ENCODE measurements at places on chromosomes 2 and 18. TPM values are rescaled to one million over a fixed set of nuclear protein-coding genes. Genes with fewer than 3 reads are reported as not detected.

LYPD6B gene
- not detected for polyA plus RNA-seq

DRC1 gene
- polyA plus RNA-seq, result 0.15 TPM

LOXHD1 gene
- 0.28 TPM for polyA plus RNA-seq

CERKL gene
- polyA plus RNA-seq, result not detected

CCDC85A gene
- 3.9 TPM for polyA plus RNA-seq

AFTPH gene
- polyA plus RNA-seq, result 10.7 TPM

CHST9 gene
- polyA plus RNA-seq, result 0.03 TPM

SGPP2 gene
- polyA plus RNA-seq, result 1.6 TPM

BIN1 gene
- polyA plus RNA-seq, result 4.3 TPM

PJVK gene
- 0.58 TPM for polyA plus RNA-seq

MERTK gene
- 2.6 TPM for polyA plus RNA-seq

UPP2 gene
- polyA plus RNA-seq, result not detected

CCDC141 gene
- 10.6 TPM for polyA plus RNA-seq

TSN gene
- 17.2 TPM for polyA plus RNA-seq

FASTKD2 gene
- 42.2 TPM for polyA plus RNA-seq

SLC38A11 gene
- 1.4 TPM for polyA plus RNA-seq

OTOS gene
- not detected for polyA plus RNA-seq

MAPK4 gene
- polyA plus RNA-seq, result 8.5 TPM

CD28 gene
- polyA plus RNA-seq, result 0.21 TPM

TDRD15 gene
- not detected for polyA plus RNA-seq

ASXL3 gene
- 0.65 TPM for polyA plus RNA-seq

CCDC138 gene
- polyA plus RNA-seq, result 0.53 TPM

CCDC121 gene
- 2.5 TPM for polyA plus RNA-seq

NAB1 gene
- polyA plus RNA-seq, result 10.1 TPM

GAREM1 gene
- polyA plus RNA-seq, result 13.0 TPM
